ENCODE measurements at places on chromosomes 7 and 10. TPM values are rescaled to one million over a fixed set of nuclear protein-coding genes. Genes with fewer than 3 reads are reported as not detected.
A peak's percentile ranks its signal among the peaks of the same experiment; 100 is the strongest.

- DNase-seq, result no peak
Observed at GRCh38 chr7:105461518-105461917, 60.6 kb downstream of the PUS7 start.

DNA sequence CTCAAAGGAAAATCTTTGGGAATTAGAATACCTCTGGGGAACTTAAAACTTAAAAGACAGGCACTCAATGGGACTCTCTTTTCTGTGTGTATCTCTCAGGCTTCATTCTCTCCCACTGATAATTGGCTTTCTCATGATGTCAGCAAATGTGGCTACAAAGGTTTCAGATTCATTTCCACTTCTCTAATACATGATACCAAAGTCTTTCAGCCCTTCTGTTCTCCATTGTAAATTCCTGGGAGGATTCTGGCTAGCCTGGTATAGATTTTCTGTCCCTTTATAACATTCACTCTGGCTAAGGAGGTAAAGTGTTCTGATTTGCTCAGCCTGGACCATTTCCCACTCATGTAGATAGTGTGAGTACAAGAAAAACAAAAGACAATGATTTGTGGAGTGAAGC is 606.2 kb downstream of the PCDH15 start:
- DNase-seq, result no peak

DNA sequence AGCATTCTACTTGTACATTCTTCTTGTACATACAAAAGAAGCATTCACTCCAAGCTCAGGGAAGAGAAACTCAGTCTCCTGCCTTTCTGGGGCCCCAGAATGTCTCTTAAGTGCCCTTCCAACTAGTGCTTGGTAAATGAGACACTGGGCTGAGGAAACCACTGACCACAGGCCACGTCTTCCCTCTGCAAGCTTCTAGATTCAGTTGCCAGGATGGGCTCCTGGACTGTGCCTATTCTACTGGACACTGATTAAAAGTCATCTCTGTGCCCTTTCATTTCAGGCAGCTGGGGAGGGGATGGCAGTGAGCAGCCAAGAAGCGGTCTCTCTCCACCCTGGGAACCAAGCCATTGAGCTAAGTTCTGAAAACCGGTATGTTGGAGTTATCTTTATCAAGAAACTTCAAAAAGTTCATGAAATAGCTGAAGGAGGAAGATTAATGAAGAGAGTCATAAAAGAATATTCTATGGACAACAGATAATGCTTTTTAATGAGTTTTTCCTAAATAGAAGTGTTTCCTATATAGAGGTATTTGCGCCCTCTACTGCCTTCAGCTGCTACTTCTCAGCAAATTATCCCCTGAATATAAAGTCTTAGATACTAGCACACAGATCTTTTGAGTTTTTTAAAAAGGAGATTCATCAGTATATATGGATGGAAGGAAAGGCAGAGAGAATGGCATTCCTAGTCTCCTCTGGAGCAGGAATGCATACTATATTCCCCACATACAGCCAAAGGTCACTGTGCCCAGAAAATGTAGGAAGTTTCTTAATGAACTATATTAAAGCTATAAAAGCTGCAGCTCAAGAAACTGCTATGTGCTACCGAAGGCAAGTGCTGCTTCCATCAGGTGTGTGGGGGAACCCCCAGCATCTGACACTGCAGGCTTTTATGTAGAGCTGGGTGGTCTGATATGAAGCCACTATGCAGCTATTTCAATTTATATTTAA is 8.4 kb upstream of the IFIT1B start:
- no peak for DNase-seq

DNA sequence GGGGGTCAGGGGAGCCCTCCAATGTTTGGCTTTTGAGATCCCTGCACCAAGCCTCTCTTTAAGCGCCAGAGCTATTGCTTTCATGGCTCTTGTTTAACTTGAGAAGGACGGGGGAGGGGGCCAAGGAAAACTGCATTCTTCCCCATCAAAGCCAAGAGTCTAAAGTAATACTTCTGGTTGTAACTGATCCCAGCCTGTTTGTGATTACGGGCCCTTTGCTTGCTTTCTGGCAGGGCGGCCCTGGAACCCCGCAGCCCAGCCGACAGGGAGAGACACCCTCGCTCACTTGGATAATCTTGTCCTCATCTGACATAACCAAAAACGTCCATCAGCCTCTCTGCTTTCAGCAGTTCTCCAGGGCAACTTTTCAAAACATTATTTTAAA is 154.7 kb downstream of the NEURL1 start:
- DNase-seq, result no peak

The TMEM273 gene
- total RNA-seq, result 27.9 TPM

The HSPA14 gene
- total RNA-seq, result 7.6 TPM

The URGCP gene
- 44.4 TPM for total RNA-seq

The MYH16 gene
- total RNA-seq, result not detected

- no peak for DNase-seq
Observed at GRCh38 chr7:34734771-34735170, 76.8 kb downstream of the NPSR1 start.

GRCh38 chr10:85967594-85967993 is 399.0 kb downstream of the GRID1 start:
- no peak for DNase-seq

The CPXM2 gene
- 4.6 TPM for total RNA-seq

The WDR91 gene
- total RNA-seq, result 3.8 TPM

The SEMA3C gene
- total RNA-seq, result 67.8 TPM

GRCh38 chr10:73788864-73789658 is 3.7 kb downstream of the ZSWIM8 start:
- DNase-seq, result no peak

GRCh38 chr7:4234498-4234855 is 447.6 kb upstream of the FOXK1 start:
- no peak for DNase-seq

DNA sequence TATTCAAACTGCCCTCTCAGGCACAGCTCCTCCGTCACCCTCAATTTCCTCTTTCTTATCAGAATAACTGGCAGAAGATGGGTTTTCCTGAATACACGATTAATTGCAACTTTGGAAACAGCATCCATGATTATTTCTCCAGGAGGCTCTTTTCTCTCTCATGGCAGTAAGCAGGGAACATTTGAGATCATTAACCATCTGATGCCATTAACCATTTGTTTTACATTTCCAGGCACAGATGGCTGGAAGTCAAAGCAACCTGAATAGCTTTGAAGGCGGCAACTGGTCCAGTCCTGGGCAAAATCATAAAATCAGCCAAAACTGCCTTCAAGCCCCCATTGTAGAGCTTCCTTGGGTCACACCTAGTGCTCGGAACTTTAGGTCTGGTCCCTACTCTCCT is 289.5 kb upstream of the AOAH start:
- DNase-seq, result no peak

- peak; percentile 51 for DNase-seq
Observed at GRCh38 chr10:124708922-124709520, 35.2 kb downstream of the FAM53B start.

DNA sequence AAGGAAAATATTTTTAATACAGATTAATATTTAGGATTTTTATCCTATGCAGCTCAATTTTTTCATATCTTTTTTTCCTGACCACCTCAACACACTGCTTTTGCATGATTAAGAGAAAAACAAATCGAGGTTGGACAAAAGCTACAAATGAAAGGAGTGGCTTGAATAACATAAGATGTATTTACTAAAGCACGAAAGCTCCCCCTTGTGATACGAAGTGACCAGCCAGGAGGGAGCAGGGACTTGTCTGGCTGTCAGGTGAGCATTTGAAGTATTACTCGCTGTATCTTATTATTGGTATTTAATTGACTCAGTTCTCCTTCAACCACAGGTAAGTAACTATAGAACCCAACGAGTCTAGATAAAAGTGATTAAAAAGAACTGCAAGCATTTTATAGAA is 265.2 kb upstream of the PHF14 start:
- no peak for DNase-seq

- no peak for DNase-seq
Observed at GRCh38 chr10:131174211-131174565, 137.3 kb downstream of the TCERG1L start.

GRCh38 chr10:103889121-103889720 is 28.8 kb downstream of the STN1 start:
- DNase-seq, result no peak
